Activated naive CD8-positive, alpha-beta T cell treated with anti-CD3 and anti-CD28 coated beads, Interleukin-2, amount 50 U/mL, for 24 hours (primary cell): ENCODE measurements at places on chromosomes 11 and 22.

- H3K4me3 ChIP-seq, result no peak overlapping the region
- no peak overlapping the region for H3K27ac ChIP-seq
- no peaks in the 10 kb centered on the region for H3K36me3 ChIP-seq
- DNase-seq, result no peak
Observed at GRCh38 chr22:44931077-44931540, 78.7 kb downstream of the PHF21B start.

GRCh38 chr11:112961751-112962578 is 745 bp downstream of the NCAM1 start:
- H3K27me3 ChIP-seq, result peaks cover 57% of the 10 kb centered on the region
- H3K36me3 ChIP-seq, result no peaks in the 10 kb centered on the region
- H3K27ac ChIP-seq, result no peak overlapping the region
- peak overlapping the region; percentile 76 for H3K4me3 ChIP-seq
- peak; percentile 12 for DNase-seq

GRCh38 chr22:22939588-22940368 is 52.2 kb downstream of the IGLL5 start:
- no peak overlapping the region for H3K27ac ChIP-seq
- H3K36me3 ChIP-seq, result no peaks in the 10 kb centered on the region
- DNase-seq, result no peak
- H3K4me1 ChIP-seq, result peaks cover 25% of the 10 kb centered on the region

- H3K27ac ChIP-seq, result no peak overlapping the region
- H3K4me3 ChIP-seq, result no peak overlapping the region
- H3K27me3 ChIP-seq, result no peaks in the 10 kb centered on the region
- H3K36me3 ChIP-seq, result peaks cover 21% of the 10 kb centered on the region
- DNase-seq, result no peak
- H3K4me1 ChIP-seq, result no peaks in the 10 kb centered on the region
Observed at GRCh38 chr11:43418197-43418596, 59.5 kb downstream of the TTC17 start.

DNA sequence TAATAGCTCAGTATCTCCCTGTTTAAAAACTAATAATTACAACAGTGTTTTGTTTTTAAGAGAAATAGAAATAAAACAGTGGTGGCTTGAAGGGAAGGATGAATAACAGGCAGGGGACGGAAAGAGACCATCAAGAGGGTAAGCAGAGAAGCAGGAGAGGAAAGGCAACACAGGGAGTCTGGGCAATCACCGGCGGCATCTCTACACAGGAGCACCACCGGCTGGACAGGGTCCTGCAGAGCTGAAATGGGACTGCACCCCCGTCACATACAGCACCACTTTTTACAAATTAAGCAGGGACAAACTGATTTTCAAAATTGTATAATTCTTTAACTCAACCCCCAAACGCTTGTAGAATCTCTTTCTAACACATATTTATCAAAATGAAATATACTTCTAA is 18.4 kb downstream of the PHF21A start:
- H3K4me1 ChIP-seq, result peaks cover 39% of the 10 kb centered on the region
- no peaks in the 10 kb centered on the region for H3K36me3 ChIP-seq

DNA sequence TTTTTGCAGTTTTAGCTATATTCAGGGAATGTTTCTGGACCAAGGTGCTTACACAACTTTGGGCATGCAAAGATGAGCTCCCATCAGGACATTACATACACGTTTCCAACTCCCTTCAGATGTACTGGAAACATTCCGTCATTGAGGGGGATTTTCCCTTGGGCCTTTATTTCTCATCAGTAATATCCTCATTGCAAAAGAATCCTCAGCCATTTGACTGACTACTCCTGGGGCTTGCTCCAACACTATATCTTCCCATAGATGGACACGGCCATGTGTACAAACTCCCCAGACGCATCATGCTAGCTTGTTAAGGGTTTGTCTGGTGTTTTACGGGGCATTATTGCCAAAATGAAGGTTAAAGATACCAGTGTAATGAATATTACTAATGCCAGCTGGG is 59.3 kb upstream of the NUP160 start:
- no peak overlapping the region for H3K4me3 ChIP-seq
- no peak for DNase-seq
- no peaks in the 10 kb centered on the region for H3K27me3 ChIP-seq
